ENCODE measurements at places on chromosomes 4 and X.
A peak's percentile ranks its signal among the peaks of the same experiment; 100 is the strongest.

GRCh38 chr4:111689731-111690130 lies 455.5 kb upstream of the FAM241A start:
- no peak for DNase-seq

- DNase-seq = no peak
Measured at GRCh38 chr4:74483226-74483911, 38.4 kb downstream of the AREG start.

- no peak for DNase-seq
Measured at GRCh38 chr4:33696041-33696440, 2548.3 kb downstream of the ARAP2 start.

DNA sequence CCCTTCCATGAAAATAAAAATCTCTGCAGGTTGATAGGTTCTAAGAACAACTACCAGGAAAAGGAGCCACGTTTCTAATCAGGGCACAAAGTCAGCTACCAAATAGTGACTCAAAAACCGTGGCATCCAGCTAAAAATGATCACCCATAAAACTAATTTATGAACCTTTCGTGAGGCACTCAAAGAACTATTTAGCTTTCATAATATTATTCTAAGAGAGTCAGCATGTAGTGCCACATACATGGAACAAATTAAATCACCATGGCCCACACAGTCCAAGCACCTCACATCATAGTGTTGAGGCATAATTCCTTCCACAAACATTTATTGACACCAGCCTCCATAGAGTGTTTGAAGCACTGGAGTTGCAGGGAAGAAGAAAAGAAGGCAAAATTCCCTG lies 252.0 kb upstream of the PPARGC1A start:
- no peak for DNase-seq

GRCh38 chrX:134024686-134025377 lies 39.4 kb upstream of the GPC3 start:
- no peak for DNase-seq

DNA sequence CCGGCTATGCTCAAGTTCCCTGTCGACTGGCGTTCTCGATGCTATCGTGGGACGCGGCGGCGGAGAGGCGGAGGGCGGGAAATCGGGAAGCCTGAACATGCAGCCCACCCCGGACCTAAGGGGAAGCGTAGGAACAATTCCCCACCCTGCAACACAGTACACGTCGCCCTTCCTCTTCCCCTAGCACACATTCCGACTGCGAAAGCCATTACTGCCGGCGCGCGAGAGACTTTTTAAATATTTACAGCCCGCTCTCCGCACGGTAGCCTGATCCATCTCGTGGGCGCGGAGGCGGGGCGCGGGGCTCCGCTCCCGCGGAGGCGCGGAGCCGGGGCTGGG lies 48.1 kb upstream of the BCOR start:
- no peak for DNase-seq

DNA sequence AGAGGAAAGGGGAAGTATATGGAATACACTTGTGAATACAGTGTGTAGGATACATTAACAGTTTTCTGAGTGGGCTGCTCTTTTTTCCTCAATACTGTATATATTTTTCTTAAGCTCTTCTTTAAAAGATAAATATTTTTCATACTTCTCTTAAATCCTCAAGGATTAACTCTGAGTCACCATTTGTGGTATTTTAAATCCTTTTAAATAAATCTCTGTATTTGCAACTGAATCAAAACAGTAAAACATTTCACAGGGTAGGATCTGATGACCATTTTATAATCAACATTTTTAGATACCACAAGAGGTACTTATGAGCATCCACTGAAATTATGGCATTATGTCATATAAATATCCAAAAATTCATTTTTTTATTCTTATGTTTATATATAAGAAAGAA lies 87.6 kb downstream of the GAB1 start:
- no peak for DNase-seq

- no peak for DNase-seq
Measured at GRCh38 chr4:92992758-92993157, 689.0 kb downstream of the GRID2 start.

DNA sequence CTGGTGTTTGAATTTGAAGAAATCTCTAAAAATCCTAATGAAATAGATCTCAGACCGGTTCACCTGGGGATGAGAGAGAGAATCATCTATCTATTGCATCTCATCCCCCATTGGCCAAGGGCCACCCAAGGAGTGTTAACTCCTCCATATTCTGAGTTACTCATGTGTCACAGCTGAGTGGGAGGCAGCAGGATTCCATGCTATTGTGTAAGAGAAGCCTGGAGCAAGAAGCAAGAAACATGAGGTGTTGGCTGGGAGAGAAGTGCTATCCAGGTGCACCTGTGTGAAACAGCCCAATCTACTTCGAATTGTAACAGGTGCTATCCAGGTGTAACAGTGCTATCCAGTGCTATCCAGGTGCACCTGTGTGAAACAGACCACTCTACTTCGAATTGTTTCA lies 150.3 kb upstream of the MAOA start:
- no peak for DNase-seq

GRCh38 chr4:39544580-39545315 lies 17.5 kb upstream of the UGDH start:
- no peak for DNase-seq

DNA sequence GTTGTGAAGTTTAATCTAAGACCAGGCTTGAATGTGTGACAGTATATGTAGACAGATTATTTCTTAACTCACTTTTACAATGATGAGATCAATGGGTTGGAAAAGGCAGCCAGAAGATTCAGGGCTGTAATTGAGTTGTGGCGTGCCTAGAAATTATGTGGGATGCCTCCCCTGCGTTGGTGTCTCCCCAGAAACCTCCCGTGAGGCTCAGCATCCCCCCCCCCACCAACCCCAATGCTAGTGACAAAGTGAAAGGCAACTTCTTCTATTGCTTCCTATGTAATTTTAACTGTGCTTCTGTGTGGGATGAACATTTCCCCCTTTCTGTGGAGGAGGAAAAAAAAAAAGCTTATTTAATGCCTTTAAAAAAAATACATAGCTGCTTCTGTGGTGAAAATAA lies 297.9 kb downstream of the ARHGAP10 start:
- no peak for DNase-seq

- DNase-seq = no peak
Measured at GRCh38 chr4:8252301-8253173, 17.0 kb upstream of the HTRA3 start.

GRCh38 chrX:70446380-70447350 lies 2.0 kb downstream of the DLG3 start:
- DNase-seq = no peak

DNA sequence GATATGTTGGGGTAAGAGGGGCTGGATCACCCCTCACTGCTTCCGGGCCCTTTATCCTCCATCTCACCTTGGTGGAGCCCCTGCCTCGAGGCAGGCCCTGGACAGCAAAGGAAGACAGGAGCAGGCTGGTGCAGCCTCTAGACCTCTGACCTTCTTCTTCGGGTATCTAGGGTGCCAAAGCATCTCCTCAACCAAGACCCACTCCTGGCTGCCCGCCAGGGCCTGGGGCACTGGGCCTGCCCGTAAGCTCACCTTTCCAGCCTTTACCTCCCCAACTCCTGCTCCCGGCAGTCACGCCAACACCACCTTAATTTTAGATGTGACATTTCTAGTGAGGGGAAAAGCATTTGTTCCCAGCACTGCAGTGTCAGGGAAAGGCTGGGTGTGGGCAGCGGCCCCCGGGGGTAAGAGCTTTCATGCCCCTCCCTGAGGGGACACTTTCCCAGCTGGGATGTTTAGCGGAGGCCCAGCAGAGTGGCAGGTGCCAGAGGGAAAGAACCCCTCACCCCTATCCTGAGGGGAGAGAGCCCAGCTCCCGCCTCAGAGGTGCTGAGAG lies 6.7 kb downstream of the MAN2B2 start:
- DNase-seq = no peak

GRCh38 chr4:33031328-33031727 lies 2311.2 kb downstream of the PCDH7 start:
- no peak for DNase-seq

- DNase-seq = no peak
Measured at GRCh38 chrX:13472975-13473374, 96.4 kb upstream of the EGFL6 start.

DNA sequence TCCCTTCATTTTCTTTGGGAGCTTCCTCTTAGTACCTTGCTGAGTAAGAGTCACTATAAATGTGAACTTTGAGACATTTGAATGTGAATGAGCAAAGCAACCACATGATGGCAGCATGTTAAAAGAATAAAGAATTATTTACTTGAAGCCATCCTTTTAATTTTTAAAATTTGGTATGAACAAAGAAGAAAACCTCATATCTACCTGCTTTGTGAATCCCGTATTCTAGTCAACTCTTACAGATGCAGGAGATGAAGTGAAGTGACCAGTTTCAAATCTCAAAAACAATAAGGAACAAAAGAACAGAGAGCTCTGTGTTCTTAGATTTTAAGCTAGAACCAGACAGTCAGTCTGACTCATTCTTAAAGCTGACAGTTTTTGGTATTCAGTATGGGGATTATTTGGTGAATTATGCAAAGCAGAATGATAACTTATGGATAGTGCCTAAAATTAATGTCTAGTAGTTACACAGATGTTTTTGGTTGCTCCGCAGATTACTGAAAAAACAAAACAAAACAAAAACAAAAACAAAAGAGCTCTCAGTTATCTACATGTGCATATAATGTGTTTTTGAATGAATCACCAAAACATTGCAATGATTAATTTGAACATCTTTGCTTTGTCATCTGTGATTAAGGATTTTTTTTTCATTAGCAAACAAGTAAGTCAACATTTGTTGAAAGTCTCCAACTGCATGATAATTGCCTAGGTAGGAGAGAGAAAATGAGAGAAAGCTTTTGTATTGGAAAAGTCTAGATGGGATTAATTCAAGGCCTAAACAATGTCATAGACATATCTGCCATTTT lies 48.2 kb upstream of the H2AZ1 start:
- DNase-seq = peak; percentile 13

- DNase-seq = no peak
Measured at GRCh38 chr4:6439120-6439762, 33.2 kb downstream of the PPP2R2C start.

GRCh38 chr4:127441571-127441970 lies 191.2 kb upstream of the INTU start:
- no peak for DNase-seq

- DNase-seq = no peak
Measured at GRCh38 chrX:119423631-119424030, 24.5 kb downstream of the SLC25A43 start.

DNA sequence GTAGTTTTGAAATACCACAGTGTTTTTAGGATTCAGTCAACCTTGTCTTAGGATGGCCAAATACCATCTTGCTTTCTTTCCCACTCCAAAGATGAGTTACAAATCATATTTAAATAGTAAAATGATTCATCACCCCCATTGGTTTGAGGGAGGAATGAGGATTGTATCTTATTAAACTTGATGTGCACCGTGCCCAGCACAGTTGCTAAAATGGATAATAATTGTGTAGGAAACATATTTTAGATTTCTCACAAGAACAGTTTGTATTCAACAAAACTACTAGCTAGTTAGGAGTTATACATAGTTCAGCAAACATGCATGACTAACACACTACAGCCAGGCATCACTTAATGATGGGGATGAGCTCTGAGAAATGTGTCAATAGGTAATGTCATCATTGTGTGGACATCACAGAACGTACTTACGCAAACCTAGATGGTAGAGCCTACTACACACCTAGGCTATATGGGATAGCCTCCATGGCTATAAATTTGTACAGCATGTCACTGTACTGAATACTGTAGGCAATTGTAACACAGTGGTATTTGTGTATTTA lies 245.4 kb downstream of the FBXW7 start:
- no peak for DNase-seq

- peak; percentile 72 for DNase-seq
Measured at GRCh38 chrX:17459008-17459611, 84.1 kb downstream of the NHS start.

GRCh38 chrX:109619771-109620170 lies 5.2 kb downstream of the KCNE5 start:
- no peak for DNase-seq

DNA sequence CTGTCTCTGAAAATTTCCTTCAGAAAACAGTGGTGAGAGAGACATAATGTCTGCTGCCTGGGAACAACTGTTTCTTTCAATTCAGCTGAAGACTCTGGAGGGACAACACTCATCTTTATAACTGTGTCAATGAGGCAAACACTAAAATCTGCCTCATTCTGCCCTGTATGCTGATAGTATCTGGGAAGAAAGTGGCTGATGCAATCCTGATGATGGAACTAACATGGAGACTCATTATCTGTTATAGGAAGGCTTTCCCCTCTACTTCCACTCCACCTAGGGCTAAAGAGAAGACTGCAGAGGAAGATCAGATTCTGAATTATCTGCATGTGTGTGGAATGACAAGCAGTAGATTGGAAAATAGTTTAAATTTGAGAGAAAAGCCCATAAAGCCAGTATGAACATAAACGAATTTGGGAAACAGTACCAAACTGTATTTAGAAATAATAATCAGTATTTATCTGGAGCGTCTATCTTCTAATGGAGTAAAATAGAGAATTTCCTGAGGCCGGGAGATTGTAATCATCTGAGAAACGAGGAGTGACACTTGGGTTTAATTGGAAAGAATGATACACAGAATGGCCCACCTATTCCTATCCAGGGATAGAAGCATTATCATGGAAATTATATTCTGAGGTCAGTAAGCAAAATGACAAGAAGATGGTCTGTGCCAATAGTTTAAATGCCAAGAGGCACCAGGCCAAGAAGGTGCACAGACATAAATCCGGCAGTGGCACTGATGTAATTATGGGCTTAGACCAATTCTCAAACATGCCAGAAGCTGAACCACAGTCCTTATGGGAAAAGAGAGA lies 85.4 kb downstream of the SHISA3 start:
- no peak for DNase-seq

GRCh38 chrX:19554786-19555185 lies 39.5 kb upstream of the MAP3K15 start:
- DNase-seq = no peak
